ENCODE measurements at places on chromosomes 7 and 10.
A peak's percentile ranks its signal among the peaks of the same experiment; 100 is the strongest.

DNA sequence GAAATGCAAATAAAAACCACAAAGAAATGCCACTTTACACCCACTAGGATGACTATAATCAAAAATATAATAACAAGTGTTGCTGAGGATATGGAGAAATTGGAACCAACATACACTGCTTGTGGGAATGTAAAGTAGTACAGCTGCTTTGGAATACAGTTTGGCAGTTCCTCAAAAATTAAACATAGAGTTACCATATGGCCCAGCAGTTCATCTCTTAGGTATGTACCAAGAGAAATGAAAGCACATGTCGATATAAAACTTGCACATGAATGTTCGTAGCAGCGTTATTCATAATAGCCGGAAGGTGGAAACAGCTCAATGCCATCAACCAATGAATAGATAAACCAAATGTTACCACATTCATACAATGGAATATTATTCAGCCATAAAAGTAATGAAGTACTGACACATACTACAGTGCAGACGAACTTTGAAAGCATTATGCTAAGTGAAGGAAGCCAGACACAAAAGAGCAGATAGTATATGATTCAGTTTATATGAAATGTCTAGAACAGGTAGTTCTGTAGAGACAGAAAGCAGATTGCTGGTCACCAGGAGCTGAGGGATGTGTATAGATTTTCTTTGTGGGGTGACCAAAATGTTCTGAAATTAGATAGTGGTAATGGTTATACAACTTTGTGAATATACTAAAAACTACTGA lies 12.4 kb downstream of the BCAP29 start:
- DNase-seq, result peak; percentile 63

DNA sequence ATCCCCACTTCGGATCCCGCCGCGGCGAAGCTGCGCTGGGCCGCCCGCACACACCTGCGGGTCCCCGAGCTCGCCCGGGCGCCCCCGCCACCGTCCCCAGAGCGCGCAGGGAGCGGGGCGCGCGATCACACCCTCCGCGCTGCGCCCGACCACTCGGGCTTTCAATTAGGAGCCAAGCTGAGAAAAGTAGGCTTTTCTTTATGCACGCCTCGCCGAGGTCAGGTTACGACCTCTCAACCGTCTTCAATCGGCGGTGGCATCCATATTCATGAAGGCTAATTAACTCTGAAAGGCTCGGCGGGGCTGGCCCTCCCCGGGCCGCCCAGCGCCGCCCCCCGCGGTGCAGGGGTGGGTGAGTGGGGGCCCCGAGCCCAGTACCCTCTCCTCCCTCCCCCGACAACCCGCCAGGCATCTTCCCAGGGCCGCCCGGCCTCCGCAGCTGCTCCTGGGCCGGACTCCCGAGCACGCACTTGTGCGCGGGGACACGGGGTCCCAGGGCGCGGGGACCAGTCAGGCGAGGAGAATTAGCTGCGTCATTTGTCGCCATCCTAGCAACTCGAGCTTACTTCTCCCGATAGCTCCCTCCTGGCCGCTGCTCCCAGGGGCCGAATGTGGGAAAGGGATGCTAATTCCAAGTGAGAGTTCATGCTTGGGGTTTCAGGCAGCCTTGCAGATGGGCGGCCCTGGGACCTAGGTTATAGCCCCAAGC lies 155.5 kb upstream of the LYZL2 start:
- peak; percentile 38 for DNase-seq

DNA sequence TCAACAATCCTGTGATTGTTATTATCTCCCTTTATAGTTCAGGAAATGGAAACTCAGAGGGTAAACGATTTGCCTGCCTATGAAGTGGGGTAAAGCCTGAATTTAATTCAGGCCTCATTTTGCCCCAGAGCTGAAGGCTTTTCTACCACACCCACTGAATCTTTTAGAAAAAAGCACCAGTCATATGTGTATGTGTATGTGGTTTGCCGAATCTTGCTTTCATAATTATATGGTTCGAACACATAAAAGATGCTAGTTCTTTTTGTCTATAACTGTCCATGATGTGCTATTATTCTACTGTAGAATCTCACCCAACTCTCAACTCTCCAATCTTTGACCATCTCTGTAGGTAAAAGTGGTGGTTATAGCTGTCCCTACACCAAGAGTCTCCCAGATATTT lies 83.6 kb downstream of the MYOF start:
- DNase-seq, result no peak

- no peak for DNase-seq
Observed at GRCh38 chr10:3892440-3893425, 107.7 kb upstream of the KLF6 start.

GRCh38 chr10:14186245-14186644 lies 144.5 kb downstream of the FRMD4A start:
- DNase-seq, result no peak

DNA sequence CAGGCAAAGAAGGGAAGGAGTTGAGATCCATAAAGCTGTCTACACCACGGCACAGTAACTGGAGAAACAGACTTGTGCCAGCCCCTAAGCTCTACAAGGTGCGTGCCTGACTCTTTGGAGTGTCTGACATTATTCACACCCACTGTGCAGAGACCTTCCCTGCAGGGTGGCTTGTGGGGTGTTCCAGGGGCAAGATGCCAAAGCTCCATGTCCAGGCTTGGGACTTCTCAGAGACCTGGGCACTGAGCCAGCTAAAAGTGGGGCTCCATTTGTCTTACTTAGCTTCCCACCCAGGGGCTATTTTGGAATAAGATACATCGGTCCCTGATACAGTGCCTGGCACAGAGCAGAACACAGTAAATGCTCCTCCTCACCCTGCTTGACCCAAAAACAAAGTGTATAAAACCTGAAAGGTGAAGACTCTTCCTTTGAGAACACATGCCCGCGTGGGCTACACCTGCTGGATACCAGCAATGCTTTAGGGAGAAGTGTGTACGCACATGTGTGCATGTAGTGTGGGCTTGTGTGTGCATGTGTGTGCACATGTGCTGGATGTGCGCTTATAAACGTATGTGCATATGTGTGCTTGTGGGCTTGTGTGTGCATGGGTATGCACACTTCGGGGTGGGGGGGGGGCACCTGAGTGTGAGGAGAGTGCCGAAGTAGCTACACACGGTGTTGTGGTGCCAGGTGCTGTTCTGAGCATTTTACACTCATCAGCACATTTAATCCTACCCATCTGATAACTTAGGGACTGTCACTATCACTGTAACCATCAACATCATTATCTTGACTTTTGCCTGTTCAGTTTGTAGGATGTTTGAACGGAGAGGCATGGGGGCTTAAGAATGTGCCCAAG lies 143.0 kb downstream of the ARHGAP22 start:
- DNase-seq, result no peak

GRCh38 chr10:106513352-106513771 lies 651.1 kb downstream of the SORCS1 start:
- DNase-seq, result no peak

GRCh38 chr10:58951746-58952145 lies 224.7 kb upstream of the PHYHIPL start:
- DNase-seq, result no peak

DNA sequence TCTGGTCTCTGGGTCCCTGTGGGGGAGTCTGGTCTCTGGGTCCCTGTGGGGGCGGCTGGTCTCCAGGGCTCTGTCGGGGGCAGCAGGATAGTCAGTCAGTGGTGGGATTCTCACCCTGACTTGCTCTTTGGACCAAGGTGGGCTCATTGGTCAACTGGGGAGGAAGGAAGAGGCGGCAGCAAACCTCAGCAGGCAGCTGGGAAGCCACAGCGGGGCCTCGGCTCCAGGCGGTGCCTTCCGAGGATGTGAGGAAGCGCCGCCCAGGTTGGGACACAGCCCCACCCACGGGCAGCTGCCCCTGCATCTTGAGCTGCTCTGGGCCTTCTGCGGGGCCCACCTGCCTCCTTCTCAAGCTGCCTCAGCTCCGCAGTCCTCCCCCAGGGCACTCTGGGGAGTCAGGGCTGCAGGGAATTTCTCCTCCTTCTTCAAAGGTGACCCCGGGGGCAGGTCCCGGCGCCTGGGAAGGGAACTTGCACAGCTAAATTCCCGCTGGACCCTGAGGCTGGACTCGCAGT lies 20.4 kb upstream of the KNDC1 start:
- DNase-seq, result no peak

DNA sequence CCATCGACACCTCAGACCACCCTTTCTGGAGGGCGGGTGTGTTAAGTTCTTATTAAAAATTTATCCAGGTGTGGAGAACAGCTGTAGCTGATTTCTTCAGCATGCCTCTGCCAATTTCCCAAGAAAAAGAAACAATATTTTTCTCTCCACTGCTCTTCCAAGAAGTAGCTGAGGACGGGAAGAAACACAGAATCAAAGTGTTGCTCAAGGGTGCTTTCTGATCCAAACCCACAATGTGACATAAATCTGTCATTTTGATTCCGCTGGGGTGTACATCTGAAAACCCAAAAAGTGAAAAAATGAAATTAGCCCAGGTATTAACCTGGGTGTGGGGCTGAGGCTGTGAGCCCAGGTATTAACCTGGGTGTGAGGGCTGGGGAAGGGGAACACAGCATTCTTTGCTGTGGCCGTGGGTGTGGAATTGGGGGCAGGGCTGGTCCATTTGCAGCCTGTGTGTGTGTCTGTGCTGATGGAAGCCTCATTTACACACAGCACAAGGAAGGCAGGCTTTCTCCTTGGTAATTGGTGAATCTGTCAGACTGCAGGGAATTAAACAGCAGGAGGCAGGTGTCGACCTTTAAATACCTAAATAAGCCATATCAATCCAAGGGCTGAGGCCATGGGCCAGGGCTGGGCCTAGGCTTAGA lies 48.4 kb upstream of the CCDC3 start:
- DNase-seq, result no peak
